GM04504 (cell line): ENCODE measurements at places on chromosomes 2 and 18.

DNA sequence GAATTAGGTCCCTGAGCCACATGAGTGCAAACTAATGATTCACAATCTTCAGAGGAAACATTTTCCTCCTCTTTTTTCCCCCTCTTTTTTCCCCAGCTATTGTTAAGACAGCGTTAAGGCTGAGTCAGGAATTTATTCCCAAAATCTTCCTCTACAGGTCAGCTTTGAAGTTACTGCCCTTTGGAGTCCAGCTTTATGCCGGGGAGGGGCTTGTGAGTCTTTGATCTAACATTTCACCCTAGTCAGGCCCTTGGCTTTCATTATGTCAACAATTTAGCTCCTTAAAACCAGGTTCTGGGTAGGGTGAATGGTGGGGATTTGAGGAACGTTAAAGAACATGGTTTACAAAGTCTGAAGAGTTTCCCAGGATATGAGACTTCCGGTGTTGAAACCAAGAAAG, 91.0 kb upstream of the LYPD1 start:
- DNase-seq = no peak

GRCh38 chr2:23635442-23636340, 250.7 kb downstream of the KLHL29 start:
- DNase-seq = no peak

- DNase-seq = no peak
Observed at GRCh38 chr2:60159519-60159918, 393.9 kb downstream of the BCL11A start.

GRCh38 chr18:59737776-59738300, 40.6 kb upstream of the CCBE1 start:
- DNase-seq = no peak

GRCh38 chr2:186125625-186126024, 360.4 kb upstream of the ZC3H15 start:
- no peak for DNase-seq

DNA sequence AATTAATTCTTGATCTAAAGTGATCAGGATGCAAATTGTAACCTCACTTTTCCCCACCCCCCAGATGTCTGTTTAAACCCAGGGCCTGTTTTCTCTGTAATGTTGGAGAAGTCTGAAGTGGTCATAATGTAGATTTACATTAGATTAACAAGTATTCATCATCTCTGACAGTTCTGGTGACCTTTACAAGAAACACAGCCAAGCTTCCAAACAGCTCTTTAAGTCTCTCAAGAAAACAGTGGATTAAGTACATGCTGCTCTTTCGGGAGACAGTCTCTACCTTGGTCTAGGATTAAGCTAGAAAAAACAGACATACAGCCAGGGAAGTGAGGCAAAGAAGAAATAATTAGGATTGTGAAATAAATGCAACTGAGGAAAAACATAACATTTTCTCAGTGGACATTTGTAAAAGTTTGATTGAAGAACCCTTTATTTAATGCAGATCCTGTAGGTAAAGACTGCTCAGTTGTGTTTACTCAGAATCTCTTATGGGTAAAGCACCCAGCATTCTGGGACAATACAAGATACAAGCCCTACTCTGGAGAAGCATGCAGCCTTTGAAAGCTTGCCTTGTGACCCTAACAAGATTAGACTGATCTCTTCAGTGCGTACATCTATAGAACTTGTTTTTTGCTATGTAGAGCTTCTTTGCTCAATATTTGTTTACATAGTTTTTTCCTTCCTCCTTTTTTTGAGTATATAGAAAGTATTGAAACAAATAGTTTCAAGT, 203.9 kb downstream of the PHLPP1 start:
- no peak for DNase-seq

- DNase-seq = no peak
Observed at GRCh38 chr2:191063584-191063983, 49.6 kb upstream of the STAT1 start.

- no peak for DNase-seq
Observed at GRCh38 chr2:46230115-46230571, 67.1 kb upstream of the EPAS1 start.

DNA sequence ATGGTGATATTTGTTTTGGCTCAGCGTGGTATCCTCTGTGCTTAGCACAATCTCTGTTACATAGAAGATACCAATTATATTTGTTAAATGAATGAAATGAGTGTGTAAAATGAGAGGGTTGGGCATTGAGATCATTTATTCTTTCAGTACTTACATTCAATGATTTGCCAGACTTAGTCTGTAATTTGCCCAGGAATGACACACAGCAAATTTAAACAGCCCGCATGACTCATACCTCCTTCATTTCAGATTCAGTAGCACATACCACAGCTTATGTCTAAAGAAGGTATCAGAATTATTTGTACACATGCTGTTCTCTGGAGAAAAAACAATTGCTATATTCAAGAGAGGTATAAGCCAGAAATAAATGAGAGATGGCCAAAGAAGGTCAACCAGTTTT, 37.0 kb downstream of the KLHL14 start:
- no peak for DNase-seq

DNA sequence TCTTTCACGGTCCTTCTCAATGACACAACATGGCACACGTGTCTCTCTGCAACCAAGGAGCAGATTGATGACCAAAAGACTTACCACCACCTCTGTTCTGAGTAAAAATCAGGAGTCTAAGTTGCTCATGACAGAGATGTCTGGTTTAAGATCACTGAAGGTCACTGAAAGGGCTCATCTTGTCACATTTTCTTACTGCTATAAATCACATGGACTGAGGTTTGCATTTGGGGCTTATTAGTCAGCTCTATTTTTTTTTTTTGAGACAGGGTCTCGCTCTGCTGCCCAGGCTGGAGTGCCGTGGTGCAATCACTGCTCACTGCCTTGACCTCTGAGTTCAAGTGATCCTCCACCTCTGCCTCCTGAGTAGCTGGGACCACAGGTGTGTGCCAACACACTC, 19.4 kb downstream of the CFLAR start:
- DNase-seq = no peak

DNA sequence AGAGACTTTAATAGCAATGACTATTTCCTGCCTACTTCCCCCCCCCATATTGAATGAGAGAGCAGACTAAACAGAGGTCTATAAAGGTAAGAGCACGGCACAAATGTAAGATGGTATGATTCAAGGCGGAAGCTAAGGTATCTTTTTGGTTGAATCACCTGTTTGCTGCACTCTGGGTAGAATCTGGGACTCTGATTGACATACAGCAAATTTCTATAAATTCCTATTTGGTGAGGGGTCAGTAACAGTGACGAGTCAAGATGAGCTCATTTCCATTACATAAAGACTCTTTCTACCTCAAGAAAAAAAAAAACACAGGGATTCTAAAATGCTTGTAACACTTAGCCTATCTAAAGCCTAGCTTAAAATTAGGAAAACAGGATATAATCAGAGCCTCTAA, 297.3 kb downstream of the TNS1 start:
- no peak for DNase-seq

DNA sequence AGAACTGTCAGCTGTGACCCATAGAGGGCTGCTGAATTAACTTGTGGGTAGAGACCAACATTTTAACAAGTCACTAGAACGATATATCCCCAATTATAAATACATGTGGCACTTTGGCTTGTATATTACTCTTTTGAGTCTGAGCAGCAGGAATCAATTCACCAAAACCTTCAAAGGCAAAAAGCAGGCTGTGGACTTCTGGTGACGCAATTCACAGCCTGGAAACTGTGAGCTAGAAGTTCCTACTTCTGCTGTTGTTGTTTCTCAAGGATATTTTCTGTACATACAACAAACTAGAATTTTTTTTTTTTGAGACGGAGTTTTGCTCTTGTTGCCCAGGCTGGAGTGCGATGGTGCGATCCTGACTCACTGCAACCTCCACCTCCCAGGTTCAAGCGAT, 37.3 kb downstream of the PTCD3 start:
- DNase-seq = no peak

DNA sequence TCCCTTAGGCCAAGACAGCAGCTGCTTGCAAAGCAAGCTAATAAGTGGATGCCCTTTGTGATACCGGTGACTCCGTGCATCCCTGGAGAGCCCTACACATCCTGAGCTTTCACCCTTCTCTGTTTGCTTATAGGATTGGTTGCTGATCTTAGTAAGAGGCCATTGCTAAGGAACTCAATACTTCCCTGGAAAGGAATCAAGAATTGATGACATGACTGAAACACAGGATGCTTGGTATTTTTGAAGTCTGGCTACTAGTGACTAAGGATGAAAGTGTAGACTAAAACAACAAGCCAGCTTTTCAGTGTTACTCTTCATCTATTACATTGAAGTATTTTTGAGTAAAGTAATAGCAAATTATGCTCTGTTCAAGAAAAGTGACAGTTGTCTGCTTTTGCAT, 123.0 kb upstream of the SERPINE2 start:
- DNase-seq = no peak

GRCh38 chr2:165587335-165587938, 117.9 kb downstream of the CSRNP3 start:
- DNase-seq = no peak
